Activated T-cell treated with anti-CD3 and anti-CD28 coated beads, Interleukin-2, amount 50 U/mL, for 1 hour (primary cell): ENCODE measurements at places on chromosomes 3 and 15.

DNA sequence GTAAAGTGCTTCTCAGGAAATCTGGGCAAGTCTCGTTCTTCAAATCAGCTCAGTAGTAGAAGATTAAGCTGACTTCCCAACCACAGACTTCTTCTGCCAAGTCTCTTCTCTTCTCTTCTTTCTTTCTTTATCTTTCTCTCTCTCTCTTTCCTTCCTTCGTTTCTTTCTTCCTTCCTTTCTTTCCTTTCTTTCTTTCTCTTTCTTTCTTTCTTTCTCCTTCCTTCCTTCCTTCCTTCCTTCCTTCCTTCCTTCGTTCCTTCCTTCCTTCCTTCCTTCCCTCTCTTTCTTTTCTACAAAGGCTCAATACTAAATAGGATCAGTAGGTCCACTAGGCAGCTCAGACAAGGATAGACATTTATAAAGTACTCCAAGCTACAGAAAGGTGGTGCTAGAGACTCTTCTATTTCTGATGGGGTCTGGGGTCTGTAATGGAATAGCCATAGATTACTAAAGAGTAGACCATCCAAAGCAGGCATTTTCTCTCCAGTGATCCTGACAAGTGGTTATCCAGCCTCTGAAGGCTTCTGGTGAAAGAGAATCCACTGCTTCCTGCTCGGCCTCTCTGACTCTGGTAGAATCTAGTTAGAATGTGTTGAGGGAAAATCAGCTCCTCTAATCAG lies 100.8 kb downstream of the TPRG1 start:
- no peak for DNase-seq

GRCh38 chr15:50143255-50143860 lies 24.3 kb upstream of the ATP8B4 start:
- DNase-seq = no peak

GRCh38 chr3:98029083-98029482 lies 6.0 kb downstream of the GABRR3 start:
- no peak for DNase-seq

DNA sequence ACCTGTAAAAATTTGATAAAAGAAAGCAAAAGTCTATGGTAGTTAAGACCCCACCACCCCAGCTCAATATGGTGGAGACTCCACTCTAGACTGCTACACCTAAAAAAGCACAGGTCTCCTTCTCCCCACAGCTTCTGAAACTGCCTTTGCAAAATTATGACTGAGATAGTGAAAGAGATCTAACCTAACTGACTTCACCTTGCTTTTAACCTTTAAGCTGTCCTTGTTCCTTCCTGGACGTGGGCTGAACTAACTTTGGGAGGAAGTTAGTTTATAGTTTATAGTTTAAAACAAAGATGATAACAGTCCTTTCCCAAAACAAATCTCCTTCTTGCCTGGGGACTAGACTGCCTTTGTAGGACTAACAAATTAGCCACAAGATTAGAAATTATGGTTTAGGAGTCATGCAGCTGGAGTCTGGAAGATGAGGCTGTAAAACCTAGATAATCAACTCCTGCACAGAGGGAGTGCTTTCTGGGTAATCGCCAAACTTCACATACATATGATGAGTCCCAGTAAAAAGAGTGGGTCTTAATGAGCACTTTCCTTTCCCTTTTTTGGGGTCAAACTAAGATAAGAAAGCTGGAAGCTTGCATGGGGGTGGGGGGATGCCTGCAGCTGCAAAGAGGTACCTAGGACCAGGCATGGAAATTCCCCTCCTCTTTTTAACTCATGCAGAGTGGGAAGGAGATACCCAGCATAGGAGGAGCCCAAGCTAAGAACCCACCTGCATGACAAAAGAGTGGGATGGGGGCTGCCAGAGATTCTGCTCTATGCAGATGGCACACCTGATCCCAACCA lies 17.5 kb downstream of the CCR8 start:
- no peak for DNase-seq

DNA sequence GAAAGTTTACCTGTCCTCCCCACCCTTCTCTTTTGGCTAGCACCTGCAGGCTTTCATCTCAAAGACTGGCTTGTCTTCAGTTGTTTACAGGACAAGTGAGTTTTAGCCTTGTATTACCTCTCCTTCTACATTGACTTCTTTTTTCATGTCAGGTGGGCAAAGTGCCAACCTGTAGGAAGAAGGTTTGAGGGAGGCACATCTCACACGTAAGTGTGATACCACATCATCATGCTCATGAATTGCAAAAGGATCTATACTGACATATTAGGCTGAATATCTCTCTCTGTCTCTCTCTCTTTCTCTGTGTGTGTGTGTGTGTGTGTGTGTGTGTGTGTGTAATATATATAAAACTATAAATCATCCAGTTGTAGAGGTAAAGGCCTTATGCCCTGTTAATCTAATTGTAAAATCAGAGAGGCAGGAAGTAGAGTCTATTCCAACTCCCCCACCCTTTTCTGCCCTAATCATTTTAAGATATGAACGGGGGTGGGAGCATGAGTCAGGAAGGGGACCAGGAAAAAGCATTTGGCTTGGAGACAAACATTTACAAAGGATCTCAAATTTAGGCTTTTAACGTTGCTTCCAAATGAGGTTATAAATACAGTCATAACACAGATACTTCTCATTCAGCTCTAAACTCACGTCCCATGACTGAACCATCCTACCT lies 107.0 kb upstream of the PFN2 start:
- no peak for DNase-seq

GRCh38 chr3:69288161-69288895 lies 97.6 kb downstream of the FRMD4B start:
- no peak for DNase-seq

- no peak for DNase-seq
Measured at GRCh38 chr3:37858742-37859141, 2.9 kb upstream of the CTDSPL start.

GRCh38 chr15:93852761-93853160 lies 378.6 kb upstream of the MCTP2 start:
- DNase-seq = no peak

GRCh38 chr3:87179642-87180041 lies 47.5 kb upstream of the CHMP2B start:
- DNase-seq = no peak

GRCh38 chr15:59457103-59457502 lies 19.1 kb downstream of the FAM81A start:
- DNase-seq = no peak

DNA sequence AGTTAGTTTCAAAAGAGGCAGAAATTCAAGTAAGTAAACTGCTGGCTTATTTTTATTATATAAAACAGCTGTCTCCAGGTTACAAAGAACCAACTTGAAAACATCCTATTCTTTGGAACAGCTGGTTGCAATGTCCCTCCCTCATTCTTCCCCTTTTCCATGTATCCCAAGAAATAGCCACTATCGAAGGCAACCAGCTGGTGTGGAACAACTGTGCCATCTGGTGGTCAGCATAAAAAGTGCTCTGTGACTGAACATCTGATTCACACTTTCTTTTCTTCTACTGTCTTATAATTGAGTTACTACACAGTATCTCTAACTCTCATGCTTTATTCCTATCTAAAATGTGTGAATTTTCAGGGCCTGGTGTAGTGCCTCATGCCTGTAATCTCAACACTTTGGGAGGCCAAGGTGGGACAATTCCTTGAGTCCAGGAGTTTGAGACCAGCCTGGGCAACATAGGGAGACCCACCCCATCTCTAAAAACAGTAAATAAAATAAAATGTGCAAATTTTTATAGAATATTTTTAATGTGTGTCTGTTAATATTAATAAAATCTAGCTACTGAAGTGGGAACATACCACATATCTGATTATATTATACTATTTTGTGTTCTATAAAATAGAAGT lies 9.6 kb downstream of the OSBPL11 start:
- no peak for DNase-seq

DNA sequence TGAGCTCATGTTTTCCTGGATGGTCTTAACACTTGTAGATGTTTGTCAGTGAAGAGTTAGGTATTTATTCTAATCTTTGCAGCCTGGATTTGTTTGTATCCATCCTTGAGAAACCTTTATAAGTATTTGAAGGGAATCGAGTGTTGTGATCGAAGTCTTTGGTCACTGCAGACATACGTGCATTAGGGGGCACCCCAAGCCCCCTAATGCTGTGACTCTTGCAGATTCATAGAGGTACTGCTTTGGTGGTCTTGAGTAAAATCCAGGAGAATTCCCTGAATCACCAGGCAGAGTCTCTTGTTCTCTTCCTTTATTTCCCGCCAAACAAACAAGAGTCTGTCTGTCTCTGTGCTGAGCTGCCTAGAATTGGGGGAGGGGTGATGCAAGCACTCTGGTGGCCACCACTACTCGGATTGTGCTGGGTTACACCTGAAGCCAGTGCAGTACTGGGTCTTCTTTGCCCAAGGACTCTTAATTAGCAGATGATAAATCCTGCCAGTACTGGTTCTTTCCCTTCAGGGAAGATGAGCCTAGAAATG lies 170.5 kb upstream of the POU1F1 start:
- DNase-seq = no peak

DNA sequence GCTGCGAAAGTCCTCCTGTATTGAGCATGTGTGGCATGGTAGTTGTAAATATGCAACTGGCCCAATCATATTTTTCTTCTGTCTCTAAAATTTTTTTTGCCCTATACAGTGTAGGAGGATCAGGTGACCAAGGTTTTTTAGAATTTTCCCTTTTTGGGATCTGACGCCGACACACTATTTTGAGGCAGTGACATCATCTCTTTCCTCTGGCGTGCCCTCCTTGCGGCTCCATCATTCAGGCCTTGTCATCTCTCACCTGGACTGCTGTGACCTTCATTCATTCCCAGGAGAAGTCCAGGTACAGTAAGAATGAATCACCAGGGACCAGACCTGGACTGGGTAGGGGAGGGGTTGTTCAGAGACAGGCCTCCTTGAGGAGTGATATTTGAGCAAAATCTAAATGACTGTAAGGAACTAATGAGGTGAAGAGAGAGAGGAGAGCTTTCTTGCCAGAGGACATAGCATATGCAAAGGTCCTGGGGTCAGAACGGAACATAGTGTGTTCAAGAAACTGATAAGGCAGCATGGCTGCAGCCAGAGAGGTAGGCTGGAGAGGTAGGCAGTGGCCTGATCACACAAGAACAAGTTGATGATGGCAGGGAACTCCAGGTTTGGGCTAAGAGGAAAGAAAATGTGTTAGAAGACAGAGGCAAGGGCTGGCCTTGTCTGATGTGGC lies 38.7 kb downstream of the ARNT2 start:
- no peak for DNase-seq

- DNase-seq = no peak
Measured at GRCh38 chr15:60065951-60066350, 61.8 kb downstream of the FOXB1 start.

DNA sequence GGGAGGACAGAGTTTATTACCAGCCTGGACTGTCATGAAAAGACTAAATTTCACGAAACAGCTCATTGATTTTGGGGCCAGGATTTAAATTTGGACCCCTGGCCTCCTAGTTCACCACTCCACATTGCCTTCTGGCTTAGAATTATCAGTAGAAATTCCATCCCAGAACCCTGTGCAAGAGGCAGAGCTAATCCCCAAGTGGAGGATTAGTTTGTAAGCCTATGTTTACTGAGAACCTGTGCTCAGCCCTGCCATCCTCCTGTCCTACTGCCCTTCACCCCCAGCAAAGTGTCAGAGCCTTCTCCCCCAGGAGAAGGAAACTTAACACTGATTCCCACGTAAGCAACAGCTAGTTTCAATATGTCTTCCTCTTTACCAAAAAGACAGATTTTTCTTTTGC lies 99.4 kb downstream of the SST start:
- no peak for DNase-seq

GRCh38 chr3:183155499-183155898 lies 7.0 kb downstream of the LAMP3 start:
- DNase-seq = no peak

DNA sequence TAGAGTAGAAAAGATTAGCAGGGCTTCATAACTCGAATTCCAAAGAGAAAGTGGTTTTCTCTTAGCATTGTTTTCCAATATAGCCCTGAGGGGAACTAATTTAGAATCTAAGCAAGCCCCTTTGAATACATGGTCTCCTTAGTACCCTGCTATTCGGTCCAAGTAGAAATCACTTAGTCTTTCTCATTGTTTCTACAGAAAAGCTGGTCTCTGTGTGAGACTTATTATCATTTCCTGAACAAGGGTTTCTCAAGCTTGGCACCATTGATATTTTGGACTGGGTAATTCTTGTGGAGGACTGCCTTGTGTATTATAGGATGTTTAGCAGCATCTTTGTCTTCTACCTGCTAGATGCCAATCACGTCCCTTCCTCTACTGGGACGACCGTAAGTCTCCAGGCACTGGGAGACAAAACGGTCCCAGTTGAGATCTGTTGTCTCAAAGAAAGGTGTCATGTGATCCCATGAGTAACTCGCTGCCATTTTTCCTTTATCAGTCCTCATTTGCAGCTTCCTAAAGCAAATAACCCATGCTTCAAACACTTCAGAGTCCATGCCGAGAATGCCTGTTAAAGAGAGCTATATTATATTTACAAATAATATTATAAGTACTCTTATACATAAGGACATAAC lies 230.7 kb upstream of the SLCO3A1 start:
- DNase-seq = no peak

- no peak for DNase-seq
Measured at GRCh38 chr15:39434751-39435238, 146.1 kb upstream of the THBS1 start.

DNA sequence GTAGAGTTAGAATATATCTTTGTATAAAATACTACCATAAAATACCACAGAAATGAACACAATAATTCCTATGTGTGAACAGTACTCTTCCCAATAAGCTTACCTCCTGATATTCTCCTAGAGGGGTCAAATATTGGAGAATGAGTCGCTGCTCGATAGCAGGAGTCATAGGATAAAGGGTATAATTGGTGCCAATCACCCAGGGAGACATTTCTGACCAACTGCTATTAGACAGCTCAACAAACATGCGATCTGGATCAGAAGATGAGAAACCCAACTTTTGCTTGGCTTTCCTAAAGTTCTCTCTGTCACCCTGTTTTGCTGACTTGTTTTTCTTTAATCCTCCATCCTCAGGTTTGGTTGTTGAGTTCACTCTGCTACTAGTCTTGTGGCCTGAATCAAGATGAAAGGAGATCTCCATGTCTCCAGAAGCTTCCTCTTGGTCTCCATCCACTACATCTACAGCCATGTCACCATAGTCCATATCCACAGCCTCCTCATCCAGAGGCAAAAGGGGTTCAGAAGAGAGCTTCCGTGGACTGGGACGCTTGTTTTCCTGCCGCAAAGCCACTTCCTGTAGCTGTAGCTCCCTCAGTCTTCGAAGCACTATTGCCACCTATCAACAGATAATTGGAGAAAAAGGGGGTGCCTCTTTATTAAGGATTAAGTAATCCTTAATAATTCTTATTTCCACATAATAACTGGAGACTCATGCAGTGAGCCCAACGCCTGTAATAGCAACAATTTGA lies 50.4 kb downstream of the RBM15B start:
- DNase-seq = no peak
